Effector CD8-positive, alpha-beta T cell (primary cell): ENCODE measurements at places on chromosomes 1 and 21.

- DNase-seq: no peak
These were observed 550 bp upstream of the PTBP2 start for GRCh38 chr1:96721053-96721415.

GRCh38 chr1:234987415-234988154 lies 141.1 kb downstream of the TOMM20 start:
- DNase-seq: no peak

DNA sequence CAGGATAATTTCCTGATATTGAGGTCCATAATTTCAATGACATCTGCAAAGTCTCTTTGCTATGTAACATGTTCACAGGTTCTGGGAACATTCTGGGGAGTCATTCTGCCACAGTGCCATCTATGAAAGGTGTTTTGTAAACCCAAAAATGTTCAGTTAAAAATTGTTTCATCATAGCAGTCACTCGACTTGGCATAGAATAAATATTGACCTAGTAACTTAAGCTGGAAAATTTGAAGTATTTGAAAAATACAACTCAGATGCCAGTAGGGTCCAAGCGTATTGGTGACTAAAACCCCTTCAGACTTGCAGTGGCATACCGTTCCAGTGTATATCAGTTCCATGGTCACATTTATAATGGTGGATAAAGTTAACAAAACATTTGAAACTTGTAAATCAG lies 6.8 kb downstream of the DESI2 start:
- no peak for DNase-seq

DNA sequence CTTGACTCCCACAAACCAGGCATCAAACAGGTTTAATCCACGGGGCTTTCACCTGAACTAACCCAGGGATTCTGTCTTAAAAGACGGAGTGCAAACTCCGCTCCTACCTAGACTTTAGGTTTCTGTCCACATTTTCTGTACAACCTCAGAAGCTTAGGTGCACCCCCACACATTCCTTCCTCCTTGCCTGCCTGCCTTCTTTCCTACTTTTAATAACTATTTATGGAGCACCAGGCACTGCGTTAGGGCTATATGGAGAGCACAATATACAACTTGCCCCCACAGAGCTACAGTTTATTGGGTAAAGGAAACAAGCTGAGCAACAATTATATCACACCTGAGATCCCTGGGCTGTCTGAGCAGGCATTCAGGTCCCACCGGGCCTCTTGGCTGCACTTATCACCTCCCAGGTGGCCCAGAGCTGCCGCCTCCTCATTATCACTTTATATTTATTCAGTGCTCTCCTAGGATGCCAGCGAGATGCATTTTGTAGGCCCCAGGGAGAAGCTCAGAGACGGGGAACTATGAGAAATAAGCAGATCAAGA lies 64.1 kb downstream of the DNTTIP2 start:
- DNase-seq: no peak

DNA sequence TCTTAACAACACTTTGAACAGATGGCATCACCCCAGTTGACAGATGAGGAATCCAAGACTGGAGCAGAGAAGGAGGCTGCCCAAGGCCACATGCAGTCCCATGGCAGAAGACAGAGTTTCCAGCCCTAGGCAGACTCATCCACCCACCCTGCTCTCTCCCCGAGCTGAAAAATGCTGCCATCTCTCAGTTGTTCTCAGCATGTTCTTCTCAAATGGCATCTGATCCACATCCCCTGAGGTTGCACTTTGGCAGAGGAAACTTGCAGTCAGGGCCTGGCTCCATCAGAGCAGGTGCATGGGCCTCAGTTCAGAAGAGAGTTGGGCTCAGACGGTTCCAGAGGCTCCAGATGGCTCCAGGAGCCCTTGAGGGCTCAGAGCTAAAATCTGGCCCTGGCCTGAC lies 709.4 kb downstream of the MATN1 start:
- DNase-seq: no peak

DNA sequence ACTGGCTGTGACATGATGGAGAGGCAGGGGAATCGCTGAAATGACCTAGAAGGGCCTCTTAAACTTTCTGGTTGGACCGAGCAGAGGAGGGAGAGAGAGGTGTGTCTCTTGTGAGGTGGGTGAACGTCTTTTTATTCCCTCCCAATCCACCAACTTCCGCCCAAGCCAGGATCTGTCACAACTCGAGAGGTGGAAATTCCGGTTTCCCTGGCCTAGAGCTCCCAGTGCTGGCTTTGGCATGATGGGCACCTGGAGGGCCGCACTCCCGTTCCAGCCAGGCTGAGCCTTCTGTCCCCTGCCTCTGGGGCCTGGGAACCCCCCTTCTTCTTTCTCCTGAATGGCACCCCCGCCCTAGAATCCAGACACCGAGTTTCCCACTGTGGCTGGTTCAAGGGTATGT lies at the start of gene SEMA4A:
TSS of gene SEMA4A (plus strand) at position 224 of the 400 bp plus-strand sequence. CDS start 994 bp downstream, outside the sequence.
- no peak for DNase-seq

- DNase-seq: no peak
These were observed 28.5 kb downstream of the SERINC2 start for GRCh38 chr1:31441558-31441957.

GRCh38 chr1:14810595-14811361 lies 212.3 kb downstream of the KAZN start:
- DNase-seq: no peak
